ENCODE measurements at places on chromosomes 4 and X.

- DNase-seq: no peak
Observed at GRCh38 chr4:15714646-15715435, 12.0 kb downstream of the BST1 start.

DNA sequence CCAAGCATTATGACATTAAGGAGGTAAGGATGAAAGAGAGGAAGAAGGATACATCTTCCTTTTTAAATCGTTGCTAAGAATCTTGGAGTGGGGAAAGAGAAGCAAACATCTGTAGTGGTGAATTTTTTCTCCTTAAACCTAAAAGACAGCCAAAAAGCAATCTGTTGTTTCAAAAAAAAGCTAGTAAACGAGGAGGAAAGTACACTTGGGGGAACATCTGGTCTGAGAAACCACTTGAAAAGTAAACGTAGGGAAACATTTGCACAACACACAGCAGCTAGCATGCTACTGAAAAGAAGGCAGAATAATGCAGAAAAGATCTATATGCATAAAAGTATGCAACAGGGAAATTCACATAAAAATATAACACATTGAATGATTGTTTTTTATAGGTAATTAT is 1485.6 kb downstream of the PCDH19 start:
- no peak for DNase-seq

DNA sequence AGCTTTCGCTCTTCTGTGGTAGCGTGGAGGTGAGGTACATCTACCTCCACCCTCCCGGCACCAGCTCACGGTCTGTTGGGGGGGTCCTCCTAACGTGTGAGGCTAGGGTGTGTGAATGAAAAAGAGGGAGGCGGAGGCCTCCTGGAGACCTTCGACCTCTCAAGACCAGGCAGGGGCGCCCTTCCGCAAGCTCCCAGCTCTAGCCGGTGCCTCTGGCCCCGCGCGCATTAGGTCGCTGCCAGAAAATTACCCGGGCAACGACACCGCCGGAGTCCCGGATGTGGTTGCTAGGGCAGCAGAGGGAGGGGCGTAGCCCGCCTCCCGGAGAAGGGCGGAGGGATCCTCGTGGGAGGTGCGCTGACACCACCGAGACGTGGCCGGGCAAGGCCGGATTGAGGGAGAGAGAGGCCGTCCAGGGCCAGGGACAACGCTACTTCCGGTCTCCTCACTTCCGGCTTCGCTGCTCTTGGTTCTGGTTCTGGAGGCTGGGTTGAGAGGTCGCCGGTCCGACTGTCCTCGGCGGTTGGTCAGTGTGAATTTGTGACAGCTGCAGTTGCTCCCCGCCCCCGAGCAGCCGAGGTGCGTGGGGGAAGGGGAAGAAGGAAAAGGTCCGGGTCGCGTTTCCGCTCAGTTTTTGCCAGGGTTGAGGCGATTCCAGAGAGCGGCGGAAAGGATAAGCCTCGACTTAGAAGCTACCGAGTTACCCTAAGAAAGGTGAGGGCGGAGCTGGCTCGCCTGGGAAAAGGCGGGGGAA is at the start of the genes ARFIP1 and TIGD4:
Gene ARFIP1, plus strand, starts transcription at position 442 of the 754 bp plus-strand sequence. CDS start 49,680 bp downstream, outside the sequence.
Gene TIGD4, minus strand, starts transcription at position 218 of the 754 bp plus-strand sequence. CDS start 8,726 bp downstream, outside the sequence.
- peak; percentile 99 for DNase-seq

GRCh38 chrX:136627409-136627808 is 20.5 kb upstream of the CD40LG start:
- DNase-seq: no peak

DNA sequence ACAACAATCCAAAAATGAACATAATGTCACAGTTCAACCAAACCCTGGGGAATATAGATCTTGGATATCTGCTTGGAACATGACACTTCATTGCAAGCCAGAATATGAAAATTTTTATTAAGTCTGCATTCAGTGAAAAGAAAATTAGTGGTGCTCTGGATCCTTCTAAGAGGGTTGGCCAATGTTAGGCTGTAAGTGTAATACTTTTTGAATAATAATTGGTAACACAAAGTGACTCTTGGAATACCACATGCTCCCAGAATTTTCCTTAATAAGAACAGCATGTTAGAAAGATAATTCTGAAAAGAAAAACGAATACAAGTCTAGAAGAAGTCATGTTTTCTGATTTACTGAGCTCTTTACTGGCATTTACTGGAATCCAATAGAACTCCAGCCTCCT is 175.8 kb downstream of the RASL11B start:
- no peak for DNase-seq

GRCh38 chr4:102333787-102334186 is 11.5 kb downstream of the SLC39A8 start:
- DNase-seq: no peak

GRCh38 chrX:23390979-23391378 is 56.3 kb downstream of the PTCHD1 start:
- no peak for DNase-seq

DNA sequence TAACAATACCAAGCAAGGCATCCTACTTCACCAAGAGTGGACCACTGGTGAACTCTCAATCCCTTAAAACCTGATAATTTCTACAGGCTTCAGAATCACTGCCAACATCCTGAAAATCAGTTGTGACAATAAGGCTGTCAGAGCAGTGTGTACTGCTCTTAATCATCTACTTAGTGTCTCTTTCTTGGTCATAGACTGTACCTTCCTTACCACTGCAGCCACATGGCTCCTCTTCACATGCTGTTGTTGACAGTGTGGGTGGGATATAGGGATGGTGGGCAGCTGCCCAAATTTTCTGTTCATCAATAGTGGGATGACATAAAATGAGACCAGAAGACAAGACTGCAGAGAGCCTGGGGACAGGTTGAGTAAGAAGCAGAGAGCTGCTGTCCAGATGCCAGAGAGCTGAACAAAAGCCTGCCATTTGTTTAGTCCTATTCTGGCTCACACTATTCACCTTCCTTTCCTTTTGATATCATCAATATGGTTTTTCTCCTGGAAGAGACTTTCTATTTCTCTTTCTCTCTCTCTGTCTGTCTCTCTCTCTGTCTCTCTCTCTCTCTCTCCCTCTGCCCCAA is 178.9 kb downstream of the MGST2 start:
- no peak for DNase-seq

GRCh38 chrX:104721854-104722253 is 155.9 kb downstream of the IL1RAPL2 start:
- no peak for DNase-seq

DNA sequence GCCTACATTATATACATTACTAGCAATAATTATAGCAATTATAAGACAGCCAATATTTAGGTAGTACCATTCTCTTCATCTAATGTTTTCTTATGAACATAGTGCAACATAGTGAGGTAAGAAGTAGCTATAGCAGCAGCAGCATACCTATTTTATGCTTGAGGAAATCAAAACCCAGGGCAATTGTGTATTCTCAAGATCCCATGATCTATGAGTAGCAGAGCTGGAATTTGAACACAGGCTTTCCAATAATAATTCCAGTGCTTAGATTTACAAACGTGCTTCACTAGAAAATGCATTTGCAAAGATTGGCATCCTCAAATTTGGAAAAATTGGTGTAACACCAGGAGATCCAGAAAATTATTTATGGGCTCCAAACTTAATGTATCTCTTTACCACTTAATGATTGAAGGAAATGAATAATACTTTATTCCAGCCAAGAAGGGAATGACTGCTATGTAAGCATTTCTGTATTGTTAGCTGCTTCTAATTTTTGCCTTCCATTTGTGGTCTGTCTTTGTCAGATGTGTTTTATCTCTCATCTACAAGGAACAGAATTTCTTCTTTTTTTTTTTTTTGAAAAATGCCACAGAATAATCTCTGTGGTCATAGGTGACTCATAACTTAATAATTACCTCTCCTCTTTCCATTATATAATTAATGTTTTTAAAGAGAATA is 451.1 kb downstream of the ARAP2 start:
- no peak for DNase-seq

DNA sequence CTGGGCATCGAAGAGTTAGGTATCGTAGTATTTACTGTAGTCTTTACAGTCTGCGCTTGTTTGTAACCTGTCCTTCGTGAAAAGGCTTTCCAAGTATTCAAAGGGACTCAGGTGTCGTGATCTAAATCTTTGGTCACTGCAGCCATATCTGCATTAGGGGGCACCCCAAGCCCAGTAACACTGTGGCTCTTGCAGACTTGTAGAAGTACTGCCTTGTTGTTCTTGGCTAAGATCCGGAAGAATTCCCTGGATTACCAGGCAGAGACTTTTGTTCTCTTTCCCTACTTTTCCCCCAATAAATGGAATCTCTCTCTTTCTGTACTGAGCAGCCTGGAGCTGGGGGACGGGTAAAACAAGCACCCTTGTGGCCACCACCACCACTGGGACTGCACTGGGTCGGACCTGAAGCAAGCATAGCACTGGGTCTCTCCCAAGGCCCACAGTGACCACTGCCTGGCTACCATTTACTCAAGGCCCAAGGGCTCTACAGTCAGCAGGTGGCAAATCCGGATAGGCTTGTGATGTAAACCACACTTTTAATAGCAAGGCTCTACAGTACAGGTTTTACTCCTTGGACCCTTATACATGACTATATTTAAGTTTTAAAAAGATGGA is 12.0 kb downstream of the CXorf58 start:
- DNase-seq: no peak

Data from globus pallidus (tissue), 1 donor.